ENCODE measurements at places on chromosomes 13 and 19.

- no peak for DNase-seq
Measured at GRCh38 chr13:99991013-99991827, 9.6 kb downstream of the ZIC2 start.

GRCh38 chr19:8466018-8466417, 21.2 kb downstream of the HNRNPM start:
- DNase-seq, result peak; percentile 95

- no peak for DNase-seq
Measured at GRCh38 chr19:15225760-15226159, 6.5 kb downstream of the EPHX3 start.

DNA sequence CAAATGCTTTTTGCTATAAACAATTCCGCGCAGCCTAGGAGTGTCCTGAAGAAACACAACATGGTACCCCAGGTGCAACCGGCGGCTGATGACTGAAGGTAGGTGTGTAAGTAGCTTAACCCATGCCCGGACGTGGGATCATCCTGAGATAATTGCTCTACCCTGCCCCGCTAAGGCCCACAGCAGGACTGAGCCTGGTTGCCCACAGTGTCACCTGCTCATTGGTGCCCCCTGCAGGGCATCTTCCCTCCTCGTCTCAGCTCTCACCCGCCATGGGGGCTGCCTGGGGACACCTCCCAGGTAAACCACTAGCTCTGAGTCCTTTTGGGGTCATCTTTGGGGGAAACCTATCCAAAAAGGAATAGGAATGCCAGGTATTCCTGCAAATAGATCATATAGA, 22.3 kb downstream of the TMEM161A start:
- DNase-seq, result no peak

- DNase-seq, result no peak
Measured at GRCh38 chr19:411723-412355, 2.9 kb upstream of the C2CD4C start.

- no peak for DNase-seq
Measured at GRCh38 chr13:51858433-51859247, 3.1 kb upstream of the CCDC70 start.

GRCh38 chr13:112999414-113000177, 30.6 kb downstream of the MCF2L start:
- no peak for DNase-seq

GRCh38 chr13:112244061-112244460, 132.1 kb upstream of the SPACA7 start:
- no peak for DNase-seq

- no peak for DNase-seq
Measured at GRCh38 chr19:756236-756635, 5.3 kb downstream of the MISP start.

- DNase-seq, result peak; percentile 12
Measured at GRCh38 chr13:97757807-97758206, 195.7 kb upstream of the IPO5 start.

DNA sequence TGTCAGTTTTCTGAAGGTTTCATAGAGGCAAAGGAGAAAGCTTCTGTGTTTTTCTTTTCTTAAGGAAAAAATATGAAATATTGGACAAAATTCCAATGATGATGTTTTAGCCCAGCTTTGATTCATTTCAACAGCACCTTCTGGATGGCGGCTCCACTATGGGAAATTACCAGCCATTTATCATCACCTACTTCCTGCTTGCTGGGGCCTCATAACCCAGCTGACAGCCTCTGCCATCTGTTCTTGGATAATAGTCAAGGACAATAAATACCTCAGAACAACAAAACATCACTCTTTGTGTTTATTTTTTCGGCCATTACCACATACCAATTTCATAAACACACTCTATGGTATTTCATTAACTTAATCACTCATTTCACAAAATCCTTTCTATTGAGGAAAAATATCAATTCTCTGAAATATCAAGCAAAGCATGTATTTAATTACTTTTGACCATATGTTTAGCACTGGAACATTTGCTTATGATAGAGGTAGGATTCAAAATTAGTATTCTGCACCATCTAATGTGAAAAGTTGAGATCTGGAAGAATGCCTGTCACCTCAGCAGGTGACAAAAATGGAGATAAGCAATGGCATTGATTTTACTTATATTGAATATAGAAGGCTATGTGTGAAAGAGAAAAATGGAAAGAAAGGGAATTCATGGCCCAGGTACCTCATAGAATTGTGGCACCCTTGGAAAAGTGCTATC, 629.7 kb downstream of the LIG4 start:
- DNase-seq, result peak; percentile 24

- no peak for DNase-seq
Measured at GRCh38 chr19:39046037-39046821, 13.9 kb upstream of the FBXO27 start.

GRCh38 chr19:55641426-55642152, 787 bp downstream of the ZNF580 start:
- DNase-seq, result peak; percentile 22

DNA sequence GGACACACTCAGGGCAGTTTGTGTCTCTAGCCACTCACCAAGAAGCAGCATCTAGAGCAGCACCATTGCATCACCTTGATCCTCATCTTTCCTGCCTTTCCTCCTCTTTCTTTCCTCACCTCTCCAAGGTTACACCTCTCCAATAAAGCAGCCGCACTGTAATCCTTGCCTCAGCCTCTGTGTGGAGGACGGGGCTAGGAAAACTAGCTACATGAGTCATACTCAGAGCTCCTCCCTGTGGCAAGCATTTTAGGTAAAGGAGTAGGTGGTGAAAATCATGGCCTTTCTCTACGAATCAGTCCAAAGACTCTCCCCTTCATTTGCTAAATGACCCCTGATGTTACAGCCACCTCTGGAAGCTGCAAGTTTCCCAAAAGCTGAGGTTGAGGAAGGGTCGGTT, 108.9 kb downstream of the DNAJC15 start:
- peak; percentile 52 for DNase-seq

DNA sequence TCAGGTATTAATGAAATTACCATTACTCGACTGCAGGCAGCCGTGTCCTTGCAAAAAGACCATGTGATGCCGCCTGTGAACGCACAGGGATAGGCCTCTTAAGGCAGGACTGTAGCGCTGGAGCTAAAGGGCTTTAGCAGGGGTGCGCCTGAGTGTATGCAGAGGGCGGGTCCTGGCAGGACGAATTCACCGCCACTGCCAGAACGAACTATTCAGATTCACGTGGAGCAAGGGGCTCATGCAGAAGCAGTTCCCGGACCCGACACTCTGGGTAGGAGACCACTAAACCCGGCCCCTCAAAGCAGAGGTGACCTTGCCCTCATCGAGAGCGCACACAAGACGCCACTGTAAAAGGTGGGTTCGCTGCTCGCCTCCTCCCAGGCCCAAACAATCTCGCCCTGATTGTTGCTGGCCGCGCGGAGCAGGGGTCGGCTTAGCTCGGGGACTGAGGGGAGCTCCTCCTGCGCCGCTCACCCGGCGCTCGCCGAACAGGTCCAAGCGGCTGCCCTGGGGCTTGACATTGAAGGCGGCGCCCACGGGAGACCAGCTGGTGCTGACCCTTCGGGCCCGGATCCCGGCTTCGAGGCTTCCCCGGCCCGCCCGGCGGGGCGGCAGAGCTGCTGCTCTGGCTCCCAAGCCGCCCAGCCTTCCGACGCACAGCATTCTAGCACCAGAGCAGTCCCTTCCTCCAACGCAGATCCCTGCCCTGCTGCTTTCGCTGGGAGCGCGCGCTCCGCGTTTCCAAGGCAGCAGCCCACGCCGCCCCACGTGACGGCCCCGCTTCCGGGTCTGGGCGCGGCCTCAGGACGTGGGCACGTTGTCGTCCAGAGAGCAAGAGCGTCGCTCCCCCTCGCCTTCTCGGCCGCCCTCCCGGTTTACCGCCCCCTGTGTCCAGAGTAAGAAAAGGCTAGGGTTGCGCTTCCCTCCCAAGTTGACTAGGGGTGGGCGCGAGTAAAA, at the start of gene MIPEP:
TSS of gene MIPEP (minus strand) at position 743 of the 957 bp plus-strand sequence. CDS start at position 663, 80 bp downstream.
- peak; percentile 95 for DNase-seq

GRCh38 chr13:100596516-100596915, 7.9 kb upstream of the GGACT start:
- no peak for DNase-seq

GRCh38 chr13:59424661-59425060, 739.1 kb downstream of the DIAPH3 start:
- no peak for DNase-seq

GRCh38 chr13:89726690-89727435, 1620.6 kb upstream of the MIR17HG start:
- DNase-seq, result peak; percentile 11

DNA sequence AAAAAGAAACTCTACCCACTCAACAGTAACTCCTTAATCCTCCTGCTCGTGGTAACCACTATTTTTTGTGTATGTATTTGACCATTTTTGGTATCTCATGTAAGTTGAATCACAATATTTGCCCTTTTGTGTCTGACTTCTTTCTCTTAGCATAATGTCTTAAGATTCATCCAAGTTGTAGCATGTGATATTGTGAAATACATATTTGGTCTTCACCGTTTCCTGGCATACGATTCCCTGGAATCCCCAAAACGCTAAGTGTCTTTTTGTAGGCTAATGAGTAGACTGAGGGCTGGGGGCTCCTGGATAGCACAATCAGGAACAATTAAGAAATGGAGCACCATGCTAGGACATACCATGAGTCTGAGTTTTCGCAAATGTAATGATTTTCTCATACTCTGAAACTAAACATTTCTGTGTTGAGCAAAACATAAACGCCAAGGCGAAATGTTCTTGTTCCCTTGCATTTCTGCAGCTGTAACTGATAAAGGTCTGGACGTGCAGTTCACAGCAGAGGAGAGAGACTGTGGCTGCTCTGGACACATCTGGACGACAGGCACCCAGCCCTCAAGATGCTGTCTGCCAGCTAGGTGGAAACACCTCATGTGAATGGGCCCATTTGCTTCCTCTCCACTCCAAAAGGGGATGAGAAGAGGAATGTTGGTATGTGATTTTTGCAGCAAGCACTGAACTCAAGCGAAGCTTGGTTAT, 38.4 kb downstream of the BRD4 start:
- DNase-seq, result peak; percentile 93

DNA sequence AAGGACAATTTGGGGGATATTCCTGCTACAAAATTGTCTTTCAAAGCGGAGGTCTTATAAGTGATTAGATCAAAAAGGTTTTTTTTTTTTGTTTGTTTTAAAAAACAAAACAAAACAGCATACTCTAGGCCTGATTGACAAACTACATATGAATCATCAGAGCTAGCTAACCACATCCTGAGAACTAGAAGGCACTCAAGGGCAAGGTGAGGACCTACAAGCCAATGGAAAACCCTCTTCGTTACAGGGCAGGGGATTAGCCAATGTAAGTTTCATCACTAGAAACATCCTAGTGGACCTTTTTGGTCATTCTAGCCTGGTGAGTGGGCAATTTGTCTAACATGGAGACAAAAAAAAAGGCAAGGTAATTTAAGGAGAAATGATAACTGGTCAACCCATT, 428.6 kb downstream of the RFC3 start:
- peak; percentile 39 for DNase-seq

DNA sequence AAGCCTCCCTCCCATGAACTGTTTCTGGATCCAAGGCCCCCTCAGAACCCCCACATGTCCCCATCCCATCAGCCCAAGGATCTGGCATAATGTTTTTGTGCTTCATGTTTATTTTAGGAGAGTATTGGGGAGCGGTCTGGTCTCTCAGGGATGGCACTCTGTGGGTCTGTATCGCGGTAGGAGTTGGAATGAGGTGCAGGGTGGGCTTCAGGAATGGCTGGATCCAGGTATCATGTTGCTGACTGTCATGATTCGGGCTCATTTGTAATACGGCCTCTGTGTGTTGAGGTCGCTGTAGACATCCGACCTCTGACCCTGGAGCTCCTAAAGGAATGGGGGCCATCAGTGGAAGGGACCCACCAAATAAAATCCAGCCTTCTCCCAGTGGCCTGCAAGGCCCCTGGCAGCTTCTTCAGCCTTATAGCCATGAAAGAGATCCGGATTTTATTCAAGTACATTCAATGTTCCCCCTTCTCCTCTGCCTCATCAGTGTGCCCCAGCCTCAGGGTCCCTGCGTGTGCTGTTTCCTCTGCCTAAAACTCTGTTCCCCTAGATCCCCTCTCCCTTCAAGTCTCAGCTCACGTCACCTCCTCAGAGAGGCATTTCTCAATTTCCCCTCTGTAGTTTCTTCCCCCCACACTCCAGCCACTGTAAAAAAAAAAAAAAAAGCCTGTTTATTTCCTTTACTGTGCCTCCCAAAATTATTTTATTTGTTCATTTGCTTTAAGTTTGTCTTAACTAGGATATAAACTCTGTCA, 2.2 kb downstream of the HCST start:
- no peak for DNase-seq

- no peak for DNase-seq
Measured at GRCh38 chr13:108851660-108852059, 222.2 kb downstream of the MYO16 start.

- peak; percentile 22 for DNase-seq
Measured at GRCh38 chr13:21330126-21330861, 128.8 kb downstream of the ZDHHC20 start.

- DNase-seq, result peak; percentile 58
Measured at GRCh38 chr13:113539822-113540221, 44.7 kb upstream of the TFDP1 start.

DNA sequence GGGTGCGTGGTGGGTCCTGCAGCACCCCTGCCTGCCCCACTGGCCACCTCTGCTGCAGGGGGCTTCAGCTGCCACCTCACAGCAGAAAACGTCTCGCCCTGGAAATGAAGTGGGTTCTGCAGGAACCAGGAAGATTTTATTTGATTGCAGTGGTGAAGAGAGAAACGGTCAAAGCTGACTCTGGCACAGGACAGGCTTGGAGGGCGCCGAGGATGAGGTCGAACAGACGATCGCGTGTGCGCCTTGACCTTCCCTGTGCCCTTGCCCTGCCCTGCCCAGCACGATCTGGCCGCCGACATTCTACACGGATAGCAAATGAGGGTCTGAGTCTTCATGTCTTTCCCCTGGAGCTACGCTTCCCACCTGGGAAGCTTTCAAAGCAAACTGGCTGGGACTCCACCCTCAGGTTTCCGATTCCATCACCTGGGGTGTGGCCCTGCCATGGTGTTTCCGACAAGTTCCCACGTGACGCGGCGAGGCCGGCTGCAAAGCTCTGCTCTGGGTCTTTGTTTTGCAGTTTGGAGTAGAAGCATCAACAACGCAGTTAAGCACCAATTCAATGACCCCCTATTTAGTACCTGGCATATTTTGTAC, 50.3 kb upstream of the TUBGCP3 start:
- no peak for DNase-seq

DNA sequence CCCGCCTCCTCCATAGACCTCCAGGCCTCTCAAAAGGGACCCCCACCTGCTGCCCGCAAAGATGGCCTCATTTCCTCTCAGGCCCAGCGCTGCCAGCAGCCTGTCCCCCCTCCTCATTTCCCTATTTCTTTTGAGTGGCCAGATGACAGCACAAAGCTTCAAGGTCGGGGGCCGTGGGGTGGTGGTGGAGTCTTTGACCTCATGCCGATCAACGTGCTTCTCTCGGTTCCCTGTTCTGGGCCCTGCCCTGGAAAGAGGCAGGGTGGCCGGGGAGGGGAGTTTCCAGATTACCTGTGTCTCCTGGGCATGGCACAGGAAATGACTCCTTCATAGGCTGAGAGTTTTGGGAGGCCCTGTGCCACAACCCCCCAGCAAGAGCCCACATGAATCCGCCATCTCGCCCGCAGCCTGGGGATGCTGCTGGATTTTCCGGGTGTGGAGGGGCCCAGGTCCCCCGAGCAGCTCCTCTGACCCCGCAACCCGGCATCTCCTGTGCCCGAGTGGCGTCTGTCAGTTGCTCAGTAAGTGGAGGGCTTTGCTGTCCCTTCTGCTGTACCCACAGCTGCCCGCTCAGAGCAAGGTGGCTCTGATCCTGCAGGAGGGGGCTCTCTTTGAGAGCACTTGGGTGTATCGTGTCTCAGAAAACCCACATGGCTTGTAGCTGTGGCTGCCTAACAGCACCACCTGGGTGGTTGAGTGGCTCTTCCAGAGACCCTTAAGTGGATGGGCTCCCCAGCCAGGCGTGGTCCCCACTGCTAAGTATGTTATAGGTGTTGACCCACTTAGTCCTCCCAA, 139.4 kb downstream of the SIPA1L3 start:
- no peak for DNase-seq

All from fibroblast of villous mesenchyme (primary cell).